Endothelial cell of umbilical vein (primary cell): ENCODE measurements at places on chromosomes 16 and 17. TPM values are rescaled to one million over a fixed set of nuclear protein-coding genes. Genes with fewer than 3 reads are reported as not detected.

DNA sequence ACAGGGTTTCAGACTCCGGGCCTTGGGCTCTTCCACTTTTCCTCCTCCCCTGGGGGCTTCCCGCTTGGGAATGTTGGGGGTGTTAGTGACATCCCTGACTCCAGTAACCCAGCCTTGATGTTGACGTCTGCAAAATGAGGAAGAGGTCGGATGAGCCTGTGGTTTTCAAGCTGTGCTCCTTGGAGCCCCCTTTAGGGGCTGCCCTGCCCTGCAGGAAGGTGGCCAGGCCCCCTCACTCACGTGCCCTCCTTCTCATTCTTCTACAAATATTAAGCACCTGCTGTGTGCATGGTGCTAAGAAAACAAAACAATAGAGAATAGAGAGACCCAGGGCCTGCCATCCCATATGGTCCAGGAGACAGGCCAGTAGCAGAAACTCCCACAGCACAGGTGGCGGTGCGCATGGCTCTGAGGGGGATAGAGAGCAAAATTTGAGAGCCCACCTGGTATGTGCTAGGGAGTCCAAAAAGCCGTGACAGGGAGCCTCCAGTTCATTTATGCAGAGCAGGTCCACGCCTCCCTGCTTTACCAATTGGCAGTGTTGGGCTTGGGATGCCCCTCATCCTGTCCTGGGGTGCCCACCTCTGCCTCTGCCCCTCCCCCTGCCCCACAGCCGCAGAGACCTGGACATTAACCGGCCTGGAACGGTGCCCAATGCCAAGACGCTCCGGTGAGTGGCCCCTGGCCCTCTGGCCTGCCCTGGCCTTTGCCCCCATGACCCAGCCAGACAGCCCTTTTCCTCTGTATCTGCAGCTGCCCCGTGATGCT is 7.4 kb downstream of the NDRG4 start:
- DNase-seq = no peak
- H3K27ac ChIP-seq = no peak overlapping the region
- no peak overlapping the region for H3K4me3 ChIP-seq

Gene KRTAP4-4
- not detected in 2 replicates for total RNA-seq

- DNase-seq = no peak
- no peak overlapping the region for H3K4me3 ChIP-seq
- H3K27me3 ChIP-seq = peaks cover 14% of the 10 kb centered on the region
- no peak overlapping the region for H3K27ac ChIP-seq
- no peaks in the 10 kb centered on the region for H3K36me3 ChIP-seq
Observed at GRCh38 chr17:30927756-30928155, 6.0 kb downstream of the ADAP2 start.

DNA sequence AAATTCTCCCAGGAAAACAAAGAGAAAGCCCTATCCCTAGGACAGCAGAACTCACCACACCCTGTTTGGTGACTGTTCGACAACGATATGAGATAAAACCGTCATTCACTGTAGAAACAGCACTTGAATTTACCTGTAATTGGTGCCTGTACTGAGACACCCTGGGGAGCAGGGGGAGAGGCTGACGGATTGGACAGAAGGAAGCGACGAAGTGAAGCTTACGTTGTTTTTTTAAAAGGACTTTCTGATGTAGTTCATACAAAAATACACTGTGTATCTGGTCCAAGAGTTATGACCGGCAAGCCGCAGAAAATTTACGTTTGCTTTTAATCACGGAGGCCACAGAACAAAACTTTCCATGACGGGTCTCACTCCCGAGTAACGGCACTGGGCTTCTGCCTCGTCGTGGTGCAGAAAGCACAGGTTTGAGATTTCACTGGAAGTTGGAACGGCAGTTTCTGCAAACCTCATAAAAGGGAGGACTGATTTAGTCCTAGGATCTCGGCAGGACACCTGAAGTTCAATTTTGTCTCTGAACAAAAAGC is 9.7 kb downstream of the NXN start:
- peaks cover 2% of the 10 kb centered on the region for H3K4me1 ChIP-seq
- no peaks in the 10 kb centered on the region for H3K27me3 ChIP-seq
- DNase-seq = no peak
- no peak overlapping the region for H3K4me3 ChIP-seq
- H3K36me3 ChIP-seq = no peaks in the 10 kb centered on the region

Gene FOXL1
- total RNA-seq = 3.8 and 4.2 TPM in 2 replicates

Gene CORO1A
- total RNA-seq = 6.1 and 6.6 TPM in 2 replicates

Gene ODAD4
- total RNA-seq = 0.60 and 1.0 TPM in 2 replicates

- no peak for DNase-seq
- no peaks in the 10 kb centered on the region for H3K27me3 ChIP-seq
- peaks cover 7% of the 10 kb centered on the region for H3K4me1 ChIP-seq
Observed at GRCh38 chr16:30585022-30585399, 486 bp downstream of the ZNF785 start.

DNA sequence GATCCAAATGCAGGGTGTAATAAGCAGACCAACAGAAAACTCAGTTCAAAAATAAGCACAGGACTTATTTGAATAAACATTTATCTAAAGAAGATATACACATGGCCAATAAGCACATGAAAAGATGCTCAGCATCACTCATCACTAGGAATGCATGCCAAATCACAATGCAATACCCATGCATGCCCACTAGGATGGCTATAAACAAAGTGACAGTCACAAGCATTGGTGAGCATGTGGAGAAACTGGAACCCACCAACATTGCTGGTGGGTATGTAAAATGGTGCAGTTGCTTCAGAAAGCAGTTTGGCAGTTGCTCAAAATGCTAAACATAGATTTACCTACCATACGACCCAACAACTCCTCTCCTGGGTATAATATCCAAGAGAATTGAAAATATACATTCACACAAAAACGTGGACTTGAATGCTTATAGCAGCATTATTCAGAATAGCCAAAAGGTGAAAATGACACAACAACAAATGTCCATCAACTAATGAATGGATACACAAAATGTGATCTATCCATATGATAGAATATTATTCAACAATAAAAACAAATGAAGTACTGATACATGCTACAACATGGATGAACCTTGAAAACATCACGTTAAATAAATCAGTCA is 20.1 kb downstream of the UBE2O start:
- H3K4me3 ChIP-seq = no peak overlapping the region
- peaks cover 9% of the 10 kb centered on the region for H3K4me1 ChIP-seq
- DNase-seq = no peak
- H3K27me3 ChIP-seq = no peaks in the 10 kb centered on the region
- H3K36me3 ChIP-seq = no peaks in the 10 kb centered on the region
- no peak overlapping the region for H3K27ac ChIP-seq

- no peak overlapping the region for H3K4me3 ChIP-seq
- H3K27ac ChIP-seq = no peak overlapping the region
- DNase-seq = no peak
- no peaks in the 10 kb centered on the region for H3K27me3 ChIP-seq
- H3K36me3 ChIP-seq = no peaks in the 10 kb centered on the region
- peaks cover 5% of the 10 kb centered on the region for H3K4me1 ChIP-seq
Observed at GRCh38 chr17:44778656-44779210, 19.9 kb downstream of the ADAM11 start.

DNA sequence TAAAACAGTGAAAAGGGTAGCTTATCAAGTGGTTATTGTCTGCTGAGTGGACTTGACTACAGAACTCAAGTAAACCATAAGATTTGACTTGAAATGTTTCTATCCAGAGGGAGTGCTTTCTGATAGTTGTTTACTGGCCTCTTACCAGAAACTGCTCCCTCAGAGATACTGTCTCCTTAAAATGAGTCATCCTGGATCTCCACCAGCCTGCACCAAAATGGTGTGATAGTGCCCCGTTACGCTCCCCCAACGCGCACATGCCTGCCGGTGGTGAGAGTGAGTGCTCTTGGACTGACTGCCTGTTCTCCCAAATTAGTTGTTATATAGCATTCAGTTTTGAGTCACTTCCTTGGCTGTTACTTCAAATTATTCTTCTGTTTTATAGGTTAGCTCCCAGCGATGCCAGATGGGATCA is 22.9 kb downstream of the PRCD start:
- no peak overlapping the region for H3K4me3 ChIP-seq
- peaks cover 47% of the 10 kb centered on the region for H3K4me1 ChIP-seq
- no peaks in the 10 kb centered on the region for H3K27me3 ChIP-seq
- peak; percentile 50 for DNase-seq

GRCh38 chr17:72332367-72332766 is 211.5 kb downstream of the SOX9 start:
- H3K36me3 ChIP-seq = no peaks in the 10 kb centered on the region
- peaks cover 5% of the 10 kb centered on the region for H3K27me3 ChIP-seq
- DNase-seq = no peak

DNA sequence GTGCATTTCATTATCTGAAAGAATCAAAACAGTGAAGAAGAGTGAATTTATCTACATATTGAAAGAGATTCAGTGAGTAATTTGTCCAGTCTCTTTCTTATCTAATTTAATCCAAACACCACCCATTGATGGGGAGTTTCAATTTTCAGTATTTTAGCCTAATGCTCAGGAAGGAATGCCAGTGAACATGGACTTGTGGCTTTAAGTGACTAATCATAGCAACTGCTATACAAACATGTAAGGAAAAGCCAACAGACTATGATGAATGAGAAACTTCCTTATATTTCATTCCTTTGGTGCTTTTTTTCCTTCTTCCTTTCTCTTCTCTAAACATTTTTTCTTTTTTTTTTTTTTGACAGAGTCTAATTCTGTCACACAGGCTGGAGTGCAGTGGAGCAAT is 885.8 kb downstream of the KCNJ2 start:
- H3K36me3 ChIP-seq = no peaks in the 10 kb centered on the region
- no peaks in the 10 kb centered on the region for H3K27me3 ChIP-seq
- no peaks in the 10 kb centered on the region for H3K4me1 ChIP-seq
- no peak for DNase-seq

- no peak overlapping the region for H3K4me3 ChIP-seq
- H3K27ac ChIP-seq = no peak overlapping the region
- H3K27me3 ChIP-seq = no peaks in the 10 kb centered on the region
- no peaks in the 10 kb centered on the region for H3K4me1 ChIP-seq
- no peak for DNase-seq
- no peaks in the 10 kb centered on the region for H3K36me3 ChIP-seq
Observed at GRCh38 chr16:471353-472198, 46.1 kb downstream of the RAB11FIP3 start.

DNA sequence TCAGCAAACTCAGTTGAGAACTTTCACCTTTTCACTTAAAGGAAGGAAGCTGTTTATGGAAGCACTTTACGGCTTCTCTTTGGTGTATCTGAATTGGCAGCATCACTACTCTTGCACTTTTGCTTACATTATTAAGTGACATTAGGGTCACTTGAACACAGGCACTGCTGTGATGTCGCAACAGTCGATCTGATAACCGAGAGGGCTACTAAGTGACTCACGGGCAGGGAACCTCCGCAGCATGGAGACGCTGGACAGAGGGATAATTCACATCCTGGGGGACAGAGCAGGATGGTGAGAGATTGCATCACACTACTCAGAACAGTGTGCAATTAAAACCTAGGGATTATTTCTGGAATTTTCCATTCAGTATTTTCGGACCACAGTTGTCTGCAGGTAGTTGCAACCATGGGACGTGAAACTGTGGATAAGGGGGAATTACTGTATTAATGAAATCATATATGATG is 56.5 kb downstream of the DNAH2 start:
- no peak overlapping the region for H3K4me3 ChIP-seq
- no peaks in the 10 kb centered on the region for H3K36me3 ChIP-seq
- no peak for DNase-seq
- H3K27me3 ChIP-seq = peaks cover 8% of the 10 kb centered on the region
- H3K4me1 ChIP-seq = no peaks in the 10 kb centered on the region

GRCh38 chr17:40331743-40332641 is 23.0 kb downstream of the RARA start:
- H3K4me1 ChIP-seq = peaks cover 38% of the 10 kb centered on the region
- peak; percentile 73 for DNase-seq
- no peaks in the 10 kb centered on the region for H3K27me3 ChIP-seq
- no peaks in the 10 kb centered on the region for H3K36me3 ChIP-seq
- no peak overlapping the region for H3K4me3 ChIP-seq
- H3K27ac ChIP-seq = peak overlapping the region; percentile 61

DNA sequence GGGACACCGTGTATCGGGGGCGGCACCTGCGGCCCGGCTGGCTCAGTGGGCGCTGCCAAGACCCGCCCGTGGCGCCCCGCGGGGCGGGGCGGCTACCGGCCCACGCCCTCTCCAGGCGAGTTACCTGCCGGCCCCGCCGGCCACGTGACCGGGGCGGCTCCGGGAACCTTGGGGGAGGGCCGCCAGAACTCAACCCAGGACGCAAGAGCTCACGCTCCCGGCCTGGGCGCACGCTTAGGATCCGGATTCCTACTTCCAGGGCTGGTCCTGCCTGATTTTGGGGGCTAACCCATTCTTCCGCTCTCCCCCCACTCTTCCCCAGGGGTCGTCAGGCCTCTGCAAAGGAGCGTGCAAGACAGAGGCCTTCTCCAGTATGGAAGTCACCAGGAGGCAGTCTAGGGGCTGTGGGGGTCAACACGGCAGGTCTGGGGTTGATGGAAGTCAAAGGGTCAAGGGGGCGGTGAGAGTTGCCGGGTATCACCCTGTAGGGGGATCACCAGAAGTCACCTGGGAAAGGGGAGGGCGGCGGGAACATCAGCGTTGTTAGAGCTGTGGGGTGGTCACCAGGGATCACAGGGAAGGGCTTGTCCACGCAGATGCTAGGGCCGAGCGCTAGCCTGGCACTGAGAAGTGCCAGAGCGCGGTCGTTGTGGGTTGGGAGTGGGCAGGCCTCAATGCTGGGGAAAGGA is 354 bp upstream of the ESRP2 start:
- H3K27ac ChIP-seq = no peak overlapping the region
- H3K4me3 ChIP-seq = no peak overlapping the region
- H3K27me3 ChIP-seq = no peaks in the 10 kb centered on the region
- DNase-seq = no peak
- H3K36me3 ChIP-seq = no peaks in the 10 kb centered on the region

GRCh38 chr17:71063559-71063958 is 894.2 kb downstream of the KCNJ2 start:
- H3K36me3 ChIP-seq = no peaks in the 10 kb centered on the region
- no peaks in the 10 kb centered on the region for H3K27me3 ChIP-seq
- no peaks in the 10 kb centered on the region for H3K4me1 ChIP-seq
- no peak for DNase-seq
- H3K27ac ChIP-seq = no peak overlapping the region
- no peak overlapping the region for H3K4me3 ChIP-seq

- H3K27ac ChIP-seq = no peak overlapping the region
- DNase-seq = no peak
- H3K4me1 ChIP-seq = no peaks in the 10 kb centered on the region
Observed at GRCh38 chr16:89982318-89982717, 33.8 kb downstream of the DEF8 start.

- H3K27me3 ChIP-seq = no peaks in the 10 kb centered on the region
- H3K4me1 ChIP-seq = peaks cover 30% of the 10 kb centered on the region
- H3K27ac ChIP-seq = peak overlapping the region; percentile 38
- no peak overlapping the region for H3K4me3 ChIP-seq
- H3K36me3 ChIP-seq = peaks cover 2% of the 10 kb centered on the region
- DNase-seq = peak; percentile 72
Observed at GRCh38 chr16:4328046-4328781, 12.3 kb downstream of the GLIS2 start.

DNA sequence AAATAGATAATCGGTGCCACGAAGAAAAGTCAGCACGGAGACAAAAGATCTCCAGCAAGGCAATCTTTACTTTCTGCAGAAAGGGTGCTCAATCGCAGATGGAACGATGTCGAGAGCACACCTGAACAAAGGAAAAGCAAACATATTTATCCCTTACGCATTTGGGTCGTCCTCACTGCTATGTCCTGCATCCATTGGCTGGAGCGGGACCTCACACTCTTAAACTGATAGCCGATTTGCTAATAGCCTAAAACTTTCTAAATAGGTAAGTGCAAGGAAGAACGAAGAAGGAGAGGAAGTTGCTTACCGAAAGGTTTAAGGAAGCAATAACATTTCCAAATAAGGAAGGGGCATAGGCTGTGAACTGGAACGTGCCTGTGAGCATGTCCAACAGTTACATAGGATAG is 1.2 kb upstream of the AKAP10 start:
- peaks cover 7% of the 10 kb centered on the region for H3K4me1 ChIP-seq
- no peaks in the 10 kb centered on the region for H3K27me3 ChIP-seq
- no peak overlapping the region for H3K27ac ChIP-seq
- no peak for DNase-seq
- H3K36me3 ChIP-seq = no peaks in the 10 kb centered on the region
